ENCODE measurements at places on chromosomes 16 and 17.

DNA sequence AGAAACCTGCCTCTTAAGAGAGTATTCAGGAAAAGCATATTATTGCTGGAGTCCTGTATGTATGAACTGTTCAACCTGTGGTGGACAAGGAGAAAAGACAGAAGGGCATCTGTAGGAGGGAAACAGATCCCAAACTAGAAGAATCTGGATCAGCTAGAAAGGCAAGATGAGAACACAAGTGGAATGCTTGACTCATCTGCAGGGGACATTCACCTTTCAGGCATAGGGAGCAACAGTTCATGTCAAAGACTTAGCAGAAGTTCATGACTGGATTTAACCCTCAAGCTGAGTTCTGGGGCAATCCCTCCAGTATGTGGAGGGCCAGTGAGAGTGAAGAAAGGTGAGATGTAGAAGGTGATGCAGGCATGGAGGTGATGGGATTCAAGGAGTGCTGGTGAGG is 135.9 kb upstream of the DYNLRB2 start:
- DNase-seq = no peak

GRCh38 chr17:64694207-64694606 is 32.1 kb upstream of the SMURF2 start:
- no peak for DNase-seq

DNA sequence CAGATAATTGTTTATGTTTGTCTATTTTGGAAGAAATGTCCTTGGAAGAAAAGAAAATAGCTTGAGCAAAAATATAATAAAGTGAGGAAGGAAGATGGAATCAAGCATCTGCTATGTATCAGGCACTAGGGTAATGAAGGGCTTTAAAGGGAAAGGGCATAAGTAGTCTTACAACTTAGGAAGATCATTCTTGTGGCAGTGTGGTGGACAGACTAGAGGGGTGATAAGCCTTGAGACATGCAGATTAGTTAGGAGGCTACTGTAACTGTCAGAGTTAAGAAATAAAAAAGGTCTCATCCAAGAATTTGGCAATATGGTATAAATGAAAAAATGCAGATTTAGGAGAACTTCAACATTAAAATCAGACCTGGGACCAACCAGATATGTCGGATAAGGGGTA is 14.9 kb downstream of the FAM222B start:
- no peak for DNase-seq

- no peak for DNase-seq
Observed at GRCh38 chr17:17590883-17591354, 589 bp downstream of the PEMT start.

DNA sequence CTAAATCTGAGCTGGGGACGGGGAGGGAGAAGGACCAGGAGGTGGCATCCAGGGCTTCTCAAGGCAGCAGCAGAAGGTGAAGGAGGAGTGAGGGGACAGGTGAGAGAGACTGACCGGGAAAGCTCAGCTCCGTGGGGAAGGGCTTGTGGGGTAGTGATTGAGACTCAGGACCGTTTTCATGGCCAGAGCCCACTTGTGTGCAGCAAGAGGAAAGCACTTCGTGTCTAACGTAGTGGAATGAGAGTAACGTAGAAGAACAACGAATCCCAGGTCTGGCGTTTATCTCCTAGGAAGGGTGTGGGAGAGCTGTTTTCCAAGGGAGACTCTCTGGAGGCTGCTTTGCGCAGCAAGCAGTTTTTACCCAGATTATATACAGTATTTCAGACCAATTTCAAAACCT is 1.3 kb upstream of the CDH3 start:
- DNase-seq = no peak
